Activated CD8-positive, alpha-beta T cell treated with anti-CD3 and anti-CD28 coated beads, Interleukin-2, amount 10 ng/mL, durations not matched to agents 7 days and 5 days (primary cell): ENCODE measurements at places on chromosomes 13 and 19.

DNA sequence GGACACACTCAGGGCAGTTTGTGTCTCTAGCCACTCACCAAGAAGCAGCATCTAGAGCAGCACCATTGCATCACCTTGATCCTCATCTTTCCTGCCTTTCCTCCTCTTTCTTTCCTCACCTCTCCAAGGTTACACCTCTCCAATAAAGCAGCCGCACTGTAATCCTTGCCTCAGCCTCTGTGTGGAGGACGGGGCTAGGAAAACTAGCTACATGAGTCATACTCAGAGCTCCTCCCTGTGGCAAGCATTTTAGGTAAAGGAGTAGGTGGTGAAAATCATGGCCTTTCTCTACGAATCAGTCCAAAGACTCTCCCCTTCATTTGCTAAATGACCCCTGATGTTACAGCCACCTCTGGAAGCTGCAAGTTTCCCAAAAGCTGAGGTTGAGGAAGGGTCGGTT is 108.9 kb downstream of the DNAJC15 start:
- no peak overlapping the region for H3K27ac ChIP-seq
- H3K4me1 ChIP-seq = peaks cover 11% of the 10 kb centered on the region
- H3K27me3 ChIP-seq = peaks cover 5% of the 10 kb centered on the region
- DNase-seq = no peak
- H3K36me3 ChIP-seq = no peaks in the 10 kb centered on the region

- H3K27me3 ChIP-seq = no peaks in the 10 kb centered on the region
- no peak overlapping the region for H3K27ac ChIP-seq
- no peaks in the 10 kb centered on the region for H3K4me1 ChIP-seq
- H3K36me3 ChIP-seq = peaks cover 50% of the 10 kb centered on the region
These were observed 44.7 kb downstream of the PSPC1 start for GRCh38 chr13:19737844-19738557.

DNA sequence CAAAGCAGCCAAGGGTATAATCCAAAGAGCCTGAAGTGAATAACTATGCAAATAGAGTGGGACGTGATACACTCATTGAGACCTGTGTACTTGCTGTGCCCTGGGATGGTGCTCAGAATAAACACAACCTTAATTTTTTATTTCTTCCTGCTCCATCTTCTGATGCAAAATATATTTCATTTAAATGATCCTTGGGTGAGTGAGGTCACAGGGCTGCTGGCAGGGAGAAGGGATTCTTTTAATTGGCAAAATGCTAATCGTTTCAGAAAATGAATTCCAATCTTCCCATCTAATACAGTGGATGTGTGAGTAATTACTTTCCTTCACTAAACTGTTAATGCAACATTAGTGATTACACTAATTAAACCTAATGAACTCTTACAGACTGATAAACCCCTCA is 63.5 kb downstream of the SIAH3 start:
- no peaks in the 10 kb centered on the region for H3K36me3 ChIP-seq
- H3K4me1 ChIP-seq = no peaks in the 10 kb centered on the region
- H3K4me3 ChIP-seq = no peak overlapping the region
- no peak for DNase-seq
- H3K27me3 ChIP-seq = peaks cover 2% of the 10 kb centered on the region

GRCh38 chr19:3873151-3873550 is 4.3 kb upstream of the ZFR2 start:
- H3K4me1 ChIP-seq = peaks cover 6% of the 10 kb centered on the region
- no peak overlapping the region for H3K4me3 ChIP-seq
- no peak overlapping the region for H3K27ac ChIP-seq
- DNase-seq = no peak

- no peaks in the 10 kb centered on the region for H3K27me3 ChIP-seq
- no peaks in the 10 kb centered on the region for H3K4me1 ChIP-seq
- no peak overlapping the region for H3K4me3 ChIP-seq
- H3K27ac ChIP-seq = no peak overlapping the region
- no peak for DNase-seq
These were observed 2.7 kb upstream of the MISP start for GRCh38 chr19:748274-748598.

DNA sequence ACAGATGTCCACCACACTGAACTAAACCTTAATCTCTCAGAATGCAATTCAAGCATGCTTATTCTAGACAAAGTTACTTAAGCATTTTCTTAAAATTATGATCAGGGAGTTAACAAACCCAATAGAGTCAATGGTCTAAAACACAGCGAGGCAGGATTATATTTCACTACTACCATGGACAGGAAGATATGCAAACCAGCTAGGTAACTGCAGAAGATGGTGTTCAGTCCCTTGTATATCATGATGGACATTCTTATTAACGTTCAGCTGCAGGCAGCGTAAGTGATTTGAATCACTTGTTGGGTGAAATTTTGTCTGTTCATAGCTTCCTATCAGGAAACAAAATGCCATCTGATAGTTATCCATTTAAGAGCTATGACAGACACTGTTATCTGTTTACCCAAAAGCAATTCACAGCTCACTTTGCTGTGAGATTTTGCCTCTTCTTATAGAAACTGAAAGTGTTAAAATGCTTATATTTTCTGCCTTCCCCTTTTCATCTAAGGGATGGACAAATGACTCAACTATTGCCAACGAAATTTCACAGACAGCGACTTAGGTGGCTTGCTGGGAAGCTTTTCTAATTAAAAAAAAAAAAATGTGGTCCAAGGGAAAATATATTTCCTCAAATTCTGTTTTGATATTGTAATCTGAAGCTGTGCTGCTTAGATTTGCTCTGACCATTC is 591.9 kb downstream of the DACH1 start:
- DNase-seq = no peak
- H3K4me1 ChIP-seq = no peaks in the 10 kb centered on the region
- no peaks in the 10 kb centered on the region for H3K36me3 ChIP-seq

DNA sequence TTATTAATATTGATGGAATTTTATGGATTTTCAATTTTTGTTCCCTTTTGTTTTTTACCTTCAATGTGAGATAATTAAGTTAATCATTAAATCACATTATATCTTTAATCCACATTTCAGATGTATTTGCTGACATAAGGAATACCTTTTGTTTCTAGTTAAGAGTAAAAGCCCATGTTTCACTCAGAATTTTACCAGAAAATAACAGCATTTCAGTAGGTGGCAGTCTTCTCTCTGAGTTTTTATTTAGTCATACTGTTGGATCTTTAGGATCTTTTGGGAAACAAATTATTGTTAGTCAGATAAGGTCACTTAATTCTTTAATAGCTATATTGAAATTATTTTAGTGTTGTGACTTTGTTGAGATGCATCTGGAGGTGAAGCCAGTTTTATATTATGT is 67.9 kb downstream of the NDFIP2 start:
- no peaks in the 10 kb centered on the region for H3K27me3 ChIP-seq
- H3K4me3 ChIP-seq = no peak overlapping the region

DNA sequence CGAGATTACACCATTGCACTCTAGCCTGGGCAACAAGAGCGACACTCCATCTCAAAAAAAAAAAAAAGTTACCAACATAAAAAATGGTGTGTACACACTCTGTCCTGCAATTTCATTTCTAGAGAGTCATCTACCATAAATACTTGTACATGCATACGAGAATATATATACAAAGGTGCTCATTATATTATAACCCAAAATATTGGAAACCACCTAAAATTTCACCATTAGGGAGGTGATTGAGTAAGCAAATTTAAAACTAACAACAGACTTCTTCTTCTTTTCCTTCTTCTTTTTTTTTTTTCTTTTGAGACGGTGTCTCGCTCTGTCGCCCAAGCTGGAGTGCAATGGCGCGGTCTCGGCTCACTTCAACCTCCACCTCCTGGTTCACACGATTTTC is 7.4 kb upstream of the C5AR1 start:
- no peak overlapping the region for H3K4me3 ChIP-seq
- H3K27ac ChIP-seq = no peak overlapping the region
- no peaks in the 10 kb centered on the region for H3K27me3 ChIP-seq

- no peak overlapping the region for H3K4me3 ChIP-seq
- H3K4me1 ChIP-seq = peaks cover 83% of the 10 kb centered on the region
- no peaks in the 10 kb centered on the region for H3K27me3 ChIP-seq
These were observed 67.2 kb upstream of the GPR183 start for GRCh38 chr13:99374169-99374991.

- H3K4me3 ChIP-seq = no peak overlapping the region
- DNase-seq = no peak
These were observed 26.5 kb downstream of the FAM216B start for GRCh38 chr13:42807866-42808265.

- peaks cover 5% of the 10 kb centered on the region for H3K27me3 ChIP-seq
- H3K4me3 ChIP-seq = no peak overlapping the region
- no peaks in the 10 kb centered on the region for H3K36me3 ChIP-seq
- no peak overlapping the region for H3K27ac ChIP-seq
- DNase-seq = no peak
- H3K4me1 ChIP-seq = no peaks in the 10 kb centered on the region
These were observed 38.9 kb downstream of the DZIP1 start for GRCh38 chr13:95605448-95606125.

DNA sequence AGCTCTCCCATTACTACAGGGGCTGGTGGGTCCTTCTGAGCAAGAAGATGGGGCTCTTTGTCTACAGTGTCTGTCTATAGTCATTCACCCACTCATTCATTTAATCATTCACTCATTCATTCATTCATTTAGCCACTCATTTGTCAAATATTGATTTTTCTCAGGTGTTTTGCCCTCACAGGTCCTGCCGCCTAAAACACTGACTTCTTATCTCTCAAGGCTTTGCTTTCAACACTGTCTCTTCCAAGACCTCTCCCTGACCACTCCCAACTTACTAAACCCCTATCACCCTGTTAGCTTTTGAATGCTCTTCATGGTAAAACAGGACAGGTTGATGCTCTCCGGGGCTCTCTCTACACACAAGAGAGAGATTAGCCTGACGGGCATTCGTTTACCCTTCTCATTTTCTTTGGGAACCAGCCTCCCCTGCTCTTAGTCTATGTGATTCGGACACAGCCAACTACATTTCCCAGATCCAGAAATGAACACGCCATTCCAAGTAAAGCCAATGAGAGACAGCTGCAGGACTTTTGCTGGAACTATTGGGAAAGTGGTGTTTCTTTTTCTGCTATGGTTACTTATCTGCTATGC is 22.7 kb downstream of the FAM187B start:
- peaks cover 16% of the 10 kb centered on the region for H3K36me3 ChIP-seq
- H3K4me3 ChIP-seq = peak overlapping the region; percentile 71
- peak overlapping the region; percentile 99 for H3K27ac ChIP-seq
- H3K4me1 ChIP-seq = peaks cover 87% of the 10 kb centered on the region
- DNase-seq = peak; percentile 21

- H3K27ac ChIP-seq = no peak overlapping the region
- no peaks in the 10 kb centered on the region for H3K36me3 ChIP-seq
- H3K4me1 ChIP-seq = no peaks in the 10 kb centered on the region
- no peaks in the 10 kb centered on the region for H3K27me3 ChIP-seq
- DNase-seq = no peak
- H3K4me3 ChIP-seq = no peak overlapping the region
These were observed 389.4 kb downstream of the RFC3 start for GRCh38 chr13:34207334-34207733.

GRCh38 chr19:44800461-44800860 is 8.4 kb upstream of the BCAM start:
- no peak overlapping the region for H3K27ac ChIP-seq
- DNase-seq = peak; percentile 93
- H3K4me1 ChIP-seq = peaks cover 27% of the 10 kb centered on the region
- H3K4me3 ChIP-seq = no peak overlapping the region
- H3K27me3 ChIP-seq = no peaks in the 10 kb centered on the region

- peaks cover 60% of the 10 kb centered on the region for H3K36me3 ChIP-seq
- no peak overlapping the region for H3K4me3 ChIP-seq
- peaks cover 71% of the 10 kb centered on the region for H3K4me1 ChIP-seq
- no peak for DNase-seq
- H3K27me3 ChIP-seq = no peaks in the 10 kb centered on the region
These were observed 9.6 kb downstream of the MYO1F start for GRCh38 chr19:8567522-8568172.

GRCh38 chr13:18943273-18943672 is 238.4 kb downstream of the TUBA3C start:
- no peaks in the 10 kb centered on the region for H3K36me3 ChIP-seq
- H3K27ac ChIP-seq = no peak overlapping the region
- H3K27me3 ChIP-seq = no peaks in the 10 kb centered on the region
- no peak for DNase-seq

GRCh38 chr19:41941410-41942202 is 13.4 kb upstream of the ERFL start:
- H3K36me3 ChIP-seq = peaks cover 2% of the 10 kb centered on the region
- H3K4me1 ChIP-seq = peaks cover 43% of the 10 kb centered on the region
- peak overlapping the region; percentile 46 for H3K27ac ChIP-seq
- H3K4me3 ChIP-seq = peak overlapping the region; percentile 34

- no peak overlapping the region for H3K4me3 ChIP-seq
- H3K36me3 ChIP-seq = no peaks in the 10 kb centered on the region
- no peak for DNase-seq
- H3K4me1 ChIP-seq = peaks cover 27% of the 10 kb centered on the region
These were observed 6.9 kb downstream of the ERICH4 start for GRCh38 chr19:41449865-41450178.

DNA sequence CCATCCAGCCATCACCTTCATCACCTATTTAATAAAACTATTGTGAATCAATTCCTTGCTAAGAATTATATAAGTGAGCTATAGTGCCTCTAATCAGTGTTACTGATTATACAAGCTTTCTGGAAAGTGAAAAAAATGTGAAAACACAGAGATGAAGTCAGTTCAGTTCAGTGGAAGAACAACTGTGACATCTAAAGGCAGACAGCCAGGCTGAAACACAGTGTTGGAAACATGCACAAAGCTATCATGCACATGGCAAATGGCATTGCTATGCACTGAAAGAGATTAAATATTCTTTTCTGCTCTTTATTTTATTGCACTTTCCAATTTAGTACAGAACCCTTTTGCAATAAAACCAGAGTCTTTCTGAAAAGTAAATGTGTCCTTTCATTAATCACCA is 294.0 kb downstream of the RBM26 start:
- no peak overlapping the region for H3K27ac ChIP-seq
- no peak overlapping the region for H3K4me3 ChIP-seq

GRCh38 chr13:28533441-28534166 is 38.7 kb upstream of the FLT1 start:
- peaks cover 3% of the 10 kb centered on the region for H3K4me1 ChIP-seq
- no peak for DNase-seq
- H3K36me3 ChIP-seq = no peaks in the 10 kb centered on the region
- peaks cover 31% of the 10 kb centered on the region for H3K27me3 ChIP-seq

DNA sequence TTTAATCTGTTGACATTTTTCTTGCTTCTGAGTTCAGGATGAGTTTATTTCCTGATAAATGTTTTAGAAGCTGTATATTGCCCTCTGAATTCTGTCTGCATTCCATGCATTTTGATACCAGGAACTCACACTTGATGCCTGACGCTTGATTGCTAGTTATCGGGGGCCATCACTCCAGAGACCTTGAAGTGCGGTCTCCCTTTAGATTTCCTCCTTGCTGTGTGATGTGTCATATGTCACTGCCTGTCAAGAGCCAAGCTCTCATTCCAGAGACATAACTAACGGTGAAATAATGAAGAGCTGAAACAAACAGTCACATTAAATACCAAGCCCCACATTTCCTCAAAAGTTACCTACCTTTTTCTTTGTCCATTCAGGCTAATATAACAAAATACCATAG is 155.5 kb downstream of the TNFSF13B start:
- H3K27ac ChIP-seq = no peak overlapping the region
- DNase-seq = no peak
- no peaks in the 10 kb centered on the region for H3K4me1 ChIP-seq
- H3K27me3 ChIP-seq = no peaks in the 10 kb centered on the region
- no peak overlapping the region for H3K4me3 ChIP-seq
- no peaks in the 10 kb centered on the region for H3K36me3 ChIP-seq

- peaks cover 2% of the 10 kb centered on the region for H3K36me3 ChIP-seq
- H3K27ac ChIP-seq = no peak overlapping the region
- H3K27me3 ChIP-seq = peaks cover 23% of the 10 kb centered on the region
These were observed 29.0 kb downstream of the ZNF627 start for GRCh38 chr19:11626252-11626651.
